ENCODE measurements at places on chromosomes 4 and X. TPM values are rescaled to one million over a fixed set of nuclear protein-coding genes. Genes with fewer than 3 reads are reported as not detected.

ZMAT1 gene
- total RNA-seq = 0.81 TPM

HSFX1 gene
- total RNA-seq = 0.16 TPM

HSFX2 gene
- total RNA-seq = 0.16 TPM

EMD gene
- 18.8 TPM for total RNA-seq

NAA11 gene
- not detected for total RNA-seq

CT45A3 gene
- total RNA-seq = not detected

DTHD1 gene
- total RNA-seq = not detected

ESX1 gene
- not detected for total RNA-seq

NR0B1 gene
- not detected for total RNA-seq

EGF gene
- not detected for total RNA-seq

NHS gene
- total RNA-seq = under 0.01 TPM

RPS3A gene
- total RNA-seq = 1,934 TPM

IQCM gene
- total RNA-seq = not detected

ADGRG2 gene
- total RNA-seq = not detected

GSPT2 gene
- 3.1 TPM for total RNA-seq

EFHC2 gene
- under 0.01 TPM for total RNA-seq

AMOT gene
- total RNA-seq = 0.97 TPM
